ENCODE measurements at places on chromosomes 3 and 15.

- DNase-seq, result no peak
These were observed 6.5 kb downstream of the IGF1R start for GRCh38 chr15:98654790-98655360.

- no peak for DNase-seq
These were observed 381.1 kb upstream of the RASGRP1 start for GRCh38 chr15:38945551-38946298.

DNA sequence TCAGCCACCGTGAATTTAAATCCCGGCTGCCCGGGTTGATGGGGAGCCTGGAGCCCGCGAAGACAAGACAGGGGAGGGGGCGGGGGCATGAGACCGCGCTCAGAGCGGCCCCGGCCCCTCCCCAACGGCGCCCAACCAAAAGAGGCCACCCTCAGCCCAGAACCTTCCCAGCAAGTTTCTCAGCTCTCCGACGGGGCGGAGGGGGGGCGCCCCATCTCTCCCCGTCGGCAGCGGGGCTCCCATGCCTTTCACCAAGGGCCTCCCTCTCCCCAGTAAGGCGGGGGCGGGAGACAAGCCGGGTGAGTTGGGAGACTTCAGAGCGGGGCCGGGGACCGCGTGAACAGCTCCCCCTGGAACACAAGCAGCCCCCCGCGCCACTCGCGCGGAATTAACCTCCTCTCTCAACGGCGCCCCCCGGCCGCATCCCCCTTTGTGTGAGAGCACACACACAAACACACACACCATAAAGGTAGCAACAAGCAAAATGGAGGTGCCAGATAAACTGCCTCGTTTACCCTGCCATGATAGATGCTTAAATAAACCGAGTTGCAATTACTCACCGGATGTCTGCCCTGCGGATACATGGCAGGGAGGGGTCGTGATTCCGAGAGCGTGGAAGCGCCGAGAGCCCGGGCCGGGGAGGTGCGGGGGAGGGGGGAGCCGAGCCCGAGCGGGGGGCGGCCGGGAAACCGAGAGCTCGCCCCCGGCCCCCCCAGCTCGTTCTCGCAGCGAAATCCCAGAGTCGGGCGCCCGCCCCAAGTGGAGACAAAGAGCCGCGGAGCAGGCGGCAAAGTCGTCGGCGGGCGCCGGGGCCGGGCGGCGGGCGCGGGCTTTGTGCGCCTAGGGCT, 1.3 kb downstream of the TLE3 start:
- DNase-seq, result no peak

- no peak for DNase-seq
These were observed 300.7 kb upstream of the SATB1 start for GRCh38 chr3:18725668-18726407.

GRCh38 chr3:100155128-100155527, 40.8 kb upstream of the FILIP1L start:
- no peak for DNase-seq

- no peak for DNase-seq
These were observed 7.1 kb downstream of the CPN2 start for GRCh38 chr3:194344012-194344411.

GRCh38 chr15:64149893-64150578, 1.5 kb upstream of the SNX22 start:
- no peak for DNase-seq

DNA sequence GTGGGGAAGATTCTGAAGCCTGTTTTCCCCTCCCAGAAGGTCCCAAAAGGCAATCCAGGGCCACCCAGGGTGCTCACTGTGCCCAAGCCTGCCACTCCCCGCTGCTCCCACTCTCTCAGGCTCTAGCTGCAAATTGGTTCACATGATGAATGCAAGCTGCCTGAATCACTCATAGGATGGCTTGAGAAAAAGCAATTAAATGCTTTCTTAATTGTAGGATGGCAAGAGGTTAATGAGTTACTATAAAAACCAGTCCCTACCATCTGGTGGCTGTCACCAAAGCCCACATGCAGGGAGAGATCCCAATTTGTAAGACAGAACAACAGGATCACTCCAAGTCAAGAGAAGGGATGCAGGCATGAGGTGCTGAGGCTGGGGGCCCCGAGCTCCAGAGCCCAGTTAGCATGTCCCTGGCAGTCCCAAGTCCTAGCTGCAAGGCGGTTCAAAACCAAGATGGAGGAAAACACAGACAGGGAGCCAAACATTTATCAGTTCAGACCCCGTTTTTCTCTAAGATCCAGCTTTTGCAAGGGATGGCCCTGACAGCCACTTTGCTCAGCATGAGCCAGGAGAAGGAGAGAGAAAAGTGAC, 207.1 kb downstream of the UACA start:
- no peak for DNase-seq

DNA sequence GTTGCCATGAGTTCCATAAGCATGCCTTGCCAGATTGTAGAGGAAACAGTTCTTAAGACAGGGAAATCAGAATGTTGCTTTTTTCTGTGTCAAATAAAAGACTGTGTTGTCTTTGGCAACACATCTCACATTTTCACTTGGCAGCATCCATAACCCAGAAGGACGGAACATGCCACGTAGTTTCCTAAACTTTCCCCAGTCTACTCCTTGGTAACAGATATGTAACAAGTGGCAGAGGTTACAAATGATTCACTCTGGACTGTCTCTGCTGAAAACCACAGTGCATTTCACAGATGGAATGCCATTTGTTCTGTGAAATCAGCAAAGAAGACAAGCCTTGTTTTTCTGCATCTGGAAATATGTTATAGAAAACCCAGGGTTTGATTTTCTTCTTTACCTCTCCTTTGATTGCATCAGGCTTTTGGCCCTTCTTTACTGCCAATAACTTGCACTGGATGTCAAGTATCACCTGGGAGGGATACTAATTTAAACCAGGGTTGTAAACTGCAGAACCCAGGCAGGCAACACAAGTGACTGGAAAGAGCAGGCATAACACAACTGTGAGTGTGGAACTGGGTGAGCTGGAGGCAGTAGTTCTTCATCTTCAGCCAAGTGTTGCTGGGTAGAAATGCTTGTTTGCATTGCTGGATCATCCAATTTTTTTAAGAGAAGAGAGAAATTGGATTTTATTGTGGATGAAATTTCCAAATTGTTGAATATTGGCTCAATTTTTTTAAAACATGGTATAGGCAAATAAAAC, 124.4 kb upstream of the FOXB1 start:
- DNase-seq, result no peak

- DNase-seq, result no peak
These were observed 26.1 kb downstream of the ATP2B2 start for GRCh38 chr3:10479311-10479710.

- DNase-seq, result no peak
These were observed 234.6 kb upstream of the BHLHE40 start for GRCh38 chr3:4744405-4745234.

DNA sequence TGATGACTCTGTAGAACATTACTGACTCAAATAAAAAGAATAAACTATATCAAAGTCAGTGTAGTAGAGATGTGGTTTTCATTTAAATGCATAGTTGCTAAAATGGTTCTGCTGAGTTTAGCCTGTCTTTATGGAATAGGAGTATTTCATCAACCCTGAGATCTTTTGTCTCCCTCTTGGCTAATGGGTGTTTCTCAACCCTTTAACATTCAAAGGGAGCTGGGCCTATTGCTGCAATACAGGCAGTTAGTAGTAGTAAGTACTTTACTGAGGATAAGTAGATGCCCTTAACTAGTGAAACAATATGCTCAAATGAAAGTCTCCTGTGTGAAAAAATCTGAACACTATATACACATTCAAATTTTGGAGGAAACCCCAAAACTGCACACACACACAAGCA, 184.7 kb upstream of the TTC14 start:
- no peak for DNase-seq

- DNase-seq, result no peak
These were observed 37.2 kb downstream of the PSTPIP1 start for GRCh38 chr15:77032052-77032646.

DNA sequence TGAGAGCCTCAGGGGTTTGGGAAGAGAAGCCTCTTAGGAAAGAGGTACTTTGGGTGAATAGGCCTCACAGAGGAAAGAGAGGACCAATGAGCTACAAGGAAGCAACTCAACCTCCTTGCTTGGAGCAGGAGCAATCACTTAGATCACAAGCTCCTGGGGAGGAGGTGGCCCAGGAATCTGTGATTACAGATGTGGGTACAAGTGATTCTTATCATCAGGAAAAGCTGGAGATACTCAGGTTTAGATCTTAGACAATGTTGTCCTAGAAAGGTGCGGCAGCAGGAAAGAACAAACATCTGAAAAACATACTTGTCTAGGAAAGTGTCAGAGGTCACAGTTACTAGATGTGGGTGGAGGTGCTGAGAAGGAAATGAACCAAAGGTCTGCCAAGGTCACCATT, 8.2 kb downstream of the PARP16 start:
- no peak for DNase-seq

DNA sequence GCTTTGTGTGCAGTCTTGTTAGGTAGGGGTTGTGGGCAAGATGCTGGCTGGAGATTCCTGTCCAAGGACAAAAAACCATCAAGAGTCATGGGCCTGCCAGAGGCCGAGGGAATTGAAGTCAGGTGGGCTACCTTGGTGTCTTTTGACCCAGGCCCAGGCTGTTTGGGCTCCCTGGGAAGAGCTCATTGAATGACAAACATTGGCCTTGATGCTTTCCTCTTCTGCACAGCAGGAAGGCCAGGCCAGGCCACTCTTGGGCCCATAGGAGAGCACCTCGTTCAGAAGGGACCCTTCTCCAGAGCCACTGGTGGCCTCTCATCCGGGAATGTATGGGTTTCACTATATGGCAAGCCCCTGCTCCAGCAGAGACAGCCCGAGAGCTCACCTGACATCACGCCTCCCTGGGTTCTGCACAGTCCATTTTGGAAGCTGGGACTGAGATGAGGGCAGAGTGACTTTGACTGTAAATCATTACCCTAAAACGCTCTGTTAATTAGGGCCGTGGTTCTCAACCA, 169.1 kb downstream of the NSMCE3 start:
- DNase-seq, result no peak
